ENCODE measurements at places on chromosomes 13 and 19.

- DNase-seq: peak; percentile 65
Measured at GRCh38 chr13:28659621-28659970, 666 bp downstream of the POMP start.

DNA sequence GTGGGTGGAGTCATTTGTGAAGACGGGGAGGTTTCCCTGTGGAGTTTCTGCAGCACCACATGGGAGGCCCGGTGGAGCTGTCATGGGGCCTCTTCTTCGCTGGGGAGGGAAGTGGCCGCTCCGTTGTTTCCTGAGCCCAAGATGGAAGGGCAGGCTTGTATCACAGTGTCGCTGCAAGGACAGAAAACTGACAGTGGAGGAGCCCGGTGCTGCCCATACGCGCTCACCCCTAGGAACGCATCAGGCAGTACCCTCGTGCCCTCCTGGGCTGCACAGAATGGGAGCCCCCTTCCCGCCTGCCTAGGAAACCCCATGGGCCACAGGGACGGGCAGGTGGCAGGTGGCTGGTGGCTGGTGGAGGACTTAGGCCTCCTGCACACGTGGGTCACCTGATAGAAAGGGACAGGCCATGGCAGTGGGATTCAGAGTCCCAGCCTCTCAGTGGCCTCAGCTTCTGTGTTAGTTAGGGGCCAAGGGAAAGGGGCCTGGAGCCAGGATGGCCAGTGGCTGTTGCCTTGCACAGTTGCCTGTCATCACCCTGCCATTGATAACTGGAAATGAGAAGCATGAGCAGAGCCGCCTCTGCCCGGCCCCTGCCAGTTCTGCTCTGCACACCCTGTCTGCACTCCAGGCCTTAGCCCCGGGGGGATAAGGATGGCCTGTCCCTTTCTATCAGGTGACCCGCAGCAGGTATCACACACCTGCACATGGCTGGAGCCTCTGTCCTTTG, 7.6 kb downstream of the COL4A2 start:
- DNase-seq: no peak

DNA sequence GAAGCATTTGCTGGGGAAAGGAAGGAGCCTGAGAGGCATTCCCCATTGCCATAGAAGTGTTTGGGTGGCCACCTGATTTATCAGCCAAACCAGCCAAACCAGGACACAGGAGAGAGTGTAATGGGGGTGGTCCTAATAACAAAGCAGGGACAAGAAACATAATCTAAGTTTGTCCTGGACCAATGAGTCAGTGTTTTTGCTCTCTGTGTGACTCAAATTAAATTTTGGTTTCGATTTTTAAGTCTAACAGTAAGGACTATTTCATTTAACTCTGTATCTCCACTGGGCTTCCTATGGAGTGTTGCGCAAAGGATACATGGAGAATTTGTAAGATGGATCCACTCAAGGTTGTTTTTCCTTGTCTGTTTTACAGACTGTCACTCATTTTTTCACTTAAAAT, 19.5 kb upstream of the TRPC4 start:
- no peak for DNase-seq

- no peak for DNase-seq
Measured at GRCh38 chr19:6967967-6968366, 53.3 kb downstream of the MBD3L2B start.

DNA sequence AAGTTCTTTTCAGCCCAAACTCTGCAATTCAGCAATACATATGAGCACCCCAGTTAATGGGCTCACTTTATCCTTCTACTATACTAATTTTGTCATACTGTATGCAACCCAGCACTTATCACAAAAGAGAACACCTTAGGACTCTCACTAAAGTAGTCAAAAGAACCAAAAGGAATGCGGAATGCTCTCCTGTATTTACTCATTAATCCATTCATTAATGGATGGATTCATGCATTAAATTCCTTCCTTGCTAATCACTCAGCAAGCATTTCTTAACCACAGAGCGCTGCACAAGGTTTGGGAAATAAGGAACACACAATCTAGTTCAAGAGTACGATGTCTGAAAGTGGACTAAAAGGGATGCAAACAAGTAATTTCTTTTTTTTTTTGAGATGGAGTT, 12.8 kb upstream of the DOCK9 start:
- no peak for DNase-seq

DNA sequence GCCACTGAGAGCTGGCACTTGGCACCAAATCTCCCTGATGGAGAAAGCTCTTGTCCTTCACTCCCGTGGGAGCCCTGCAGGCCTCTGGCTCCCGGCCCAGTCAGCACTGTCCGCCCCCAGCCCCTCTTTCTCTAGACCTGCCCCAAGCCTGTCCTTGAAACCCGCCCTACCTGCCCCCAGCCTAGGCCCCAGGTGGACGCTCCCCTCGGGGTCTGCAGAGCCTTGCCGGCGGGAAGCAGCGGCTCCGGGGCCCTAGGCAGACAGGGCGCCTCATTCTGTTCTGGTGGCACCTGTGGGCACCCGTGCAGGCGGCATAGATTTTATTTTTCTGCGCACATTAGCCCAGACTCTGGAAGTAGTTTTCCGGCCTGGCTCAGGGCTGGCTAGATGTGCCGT, 17.6 kb downstream of the IL17D start:
- DNase-seq: no peak

- no peak for DNase-seq
Measured at GRCh38 chr19:7932276-7932929, 6.5 kb upstream of the CTXN1 start.

GRCh38 chr13:99086267-99087097, 108.6 kb upstream of the DOCK9 start:
- peak; percentile 74 for DNase-seq

DNA sequence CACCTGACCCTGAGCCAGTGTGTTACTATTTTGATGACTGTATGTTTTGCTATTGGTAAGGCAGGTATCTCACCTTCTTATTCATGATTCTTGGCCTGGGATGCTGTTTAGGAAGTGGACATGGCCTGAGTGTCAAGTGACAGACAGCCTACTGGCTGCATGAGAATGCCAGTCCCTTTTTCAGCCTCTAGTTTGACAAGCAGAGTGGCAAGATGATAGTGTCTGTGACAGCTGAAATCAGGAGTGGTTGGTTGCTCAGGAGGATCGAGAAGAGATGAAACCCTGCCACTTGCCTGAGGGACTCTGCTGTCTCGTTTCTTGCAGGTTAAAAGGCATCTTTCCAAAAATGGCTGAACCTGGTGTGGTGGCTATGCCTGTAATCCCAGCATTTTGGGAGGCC, 7.1 kb upstream of the ELOF1 start:
- DNase-seq: no peak

GRCh38 chr13:103730407-103730806, 664.2 kb upstream of the SLC10A2 start:
- DNase-seq: no peak

GRCh38 chr13:101673360-101674105, 221.1 kb downstream of the ITGBL1 start:
- no peak for DNase-seq

- no peak for DNase-seq
Measured at GRCh38 chr19:41248895-41249294, 15.3 kb upstream of the HNRNPUL1 start.

DNA sequence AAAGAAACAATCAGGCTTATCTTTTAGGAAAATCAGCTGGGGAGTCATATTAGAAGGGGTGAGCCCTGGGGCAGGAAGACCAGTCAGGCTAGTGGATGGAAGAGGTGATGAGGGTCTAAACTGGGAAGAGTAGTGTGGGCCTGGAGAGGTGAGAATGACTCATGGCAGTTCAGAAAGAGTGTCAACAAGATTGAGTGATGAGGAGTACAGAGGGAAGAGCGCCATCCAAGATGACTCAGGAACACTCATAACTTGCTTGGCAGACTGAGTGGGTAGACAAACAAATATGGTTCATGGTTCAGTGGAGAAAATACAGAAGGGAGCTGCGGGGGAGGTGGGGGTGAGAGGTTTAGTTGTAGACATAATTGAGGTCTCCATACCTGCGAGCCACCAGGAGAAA, 17.3 kb upstream of the CLDN10 start:
- no peak for DNase-seq

GRCh38 chr19:19426799-19427198, 21.3 kb downstream of the GATAD2A start:
- DNase-seq: no peak

DNA sequence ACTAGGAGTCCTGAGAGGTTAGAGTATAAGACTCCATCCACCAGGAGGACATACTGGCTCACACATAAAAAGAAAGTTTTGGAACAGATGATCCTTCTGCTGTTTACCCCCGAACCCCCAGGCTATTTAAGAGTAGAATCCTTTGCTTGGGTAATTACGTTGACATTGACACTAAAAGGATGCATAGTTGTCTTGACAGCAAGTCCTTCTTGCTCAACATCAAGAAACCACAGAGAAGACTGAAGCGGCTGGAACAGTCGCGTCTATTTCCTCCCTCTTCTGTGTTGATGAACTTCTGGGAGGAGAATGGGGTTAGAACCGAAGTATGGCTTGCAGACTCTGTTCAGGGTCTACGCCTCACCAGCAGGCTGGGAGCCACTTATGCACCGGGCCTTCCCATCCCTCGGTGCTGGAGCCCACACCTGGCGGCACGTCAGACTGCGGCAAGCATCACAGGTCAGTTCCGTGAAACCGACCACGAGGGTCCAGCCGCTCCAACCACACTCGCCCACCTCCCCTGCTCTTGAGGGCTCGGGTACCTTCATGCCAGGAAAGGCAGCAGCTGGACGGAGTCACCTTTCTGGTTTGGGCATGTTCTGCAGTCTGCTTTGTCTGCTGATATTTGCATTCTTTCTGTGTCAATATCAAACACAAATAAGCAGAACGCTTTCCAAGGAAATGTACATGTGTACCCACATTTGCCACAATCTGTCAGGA, 42.4 kb upstream of the RANBP3 start:
- DNase-seq: no peak

DNA sequence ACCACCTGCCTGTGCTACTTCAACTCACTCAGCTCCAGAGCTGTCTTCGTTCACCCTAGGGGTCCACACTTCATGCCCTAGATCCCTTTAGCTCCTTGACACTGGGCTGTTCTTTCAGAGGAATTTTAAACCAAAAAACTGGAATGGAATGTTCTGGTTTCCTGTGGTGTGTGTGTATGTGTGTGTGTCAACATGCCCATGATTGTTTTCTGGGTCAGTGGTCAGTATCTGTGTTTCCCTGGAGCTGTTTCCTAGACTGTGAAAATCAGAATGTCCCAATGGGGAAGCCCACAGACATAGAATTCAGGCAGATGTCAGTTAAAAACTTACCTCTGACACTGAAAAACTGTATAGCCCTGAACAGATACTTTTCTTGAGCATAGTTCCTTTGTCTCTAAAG, 1.3 kb downstream of the PMIS2 start:
- DNase-seq: no peak

DNA sequence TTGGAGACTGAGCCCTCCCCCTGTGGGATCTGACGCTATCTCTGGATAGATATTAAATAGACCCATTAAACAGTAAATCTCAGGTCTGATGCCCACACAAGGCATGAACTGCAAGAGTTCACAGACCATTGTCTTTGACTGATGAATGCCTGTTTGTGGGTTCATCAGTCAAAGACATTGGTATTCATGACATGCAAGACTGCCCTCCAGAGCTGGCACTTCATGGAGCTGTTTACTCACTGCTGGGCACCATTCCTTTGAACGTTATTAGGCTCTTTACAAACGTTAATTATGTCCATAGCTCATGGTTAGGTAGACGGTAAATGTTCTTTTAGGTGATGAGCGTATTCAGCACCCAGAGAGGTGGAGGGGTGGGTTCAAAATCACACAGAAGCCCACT, 111.8 kb upstream of the PABPC3 start:
- no peak for DNase-seq

- no peak for DNase-seq
Measured at GRCh38 chr19:4516199-4516938, 1.9 kb downstream of the PLIN4 start.

DNA sequence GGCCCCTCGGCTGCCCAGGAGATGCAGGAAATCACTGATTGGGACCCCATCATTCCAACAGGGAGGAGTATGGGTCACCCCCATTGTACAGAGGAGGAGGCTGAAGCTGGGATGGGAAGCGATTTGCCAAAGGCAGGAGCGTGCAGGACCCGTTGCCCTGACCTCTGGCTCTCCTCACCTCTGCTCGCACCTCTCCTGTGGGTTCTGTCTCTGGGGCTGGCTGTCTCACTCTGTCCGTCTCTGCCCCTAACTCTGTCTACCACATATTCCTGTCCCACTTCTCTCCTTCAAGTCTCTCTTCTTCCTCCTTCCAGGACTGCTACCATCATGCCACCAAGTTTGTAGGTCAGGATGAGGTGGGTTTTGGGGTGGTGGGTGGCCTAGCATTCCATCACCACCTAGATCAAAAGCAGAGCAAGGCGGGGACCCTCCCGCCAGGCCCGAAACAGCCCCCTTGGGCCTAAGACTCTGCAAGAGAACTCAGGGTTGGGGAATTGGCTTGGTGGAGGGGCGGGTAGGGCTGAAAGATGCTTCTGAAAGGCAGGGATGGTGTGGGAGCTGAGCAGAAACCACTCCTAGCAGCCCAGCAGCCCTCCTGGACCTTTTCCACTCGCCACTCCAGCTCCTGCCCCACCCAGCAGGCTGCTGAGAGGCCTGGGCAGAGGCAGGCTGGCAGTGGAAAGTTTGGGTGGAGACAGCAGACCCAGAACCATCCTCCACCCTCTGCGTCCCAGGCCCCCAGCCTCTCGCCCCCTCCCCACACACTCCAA, 1.0 kb upstream of the LGALS7 start:
- no peak for DNase-seq

GRCh38 chr19:34096020-34096915, 76.0 kb upstream of the LSM14A start:
- peak; percentile 50 for DNase-seq

DNA sequence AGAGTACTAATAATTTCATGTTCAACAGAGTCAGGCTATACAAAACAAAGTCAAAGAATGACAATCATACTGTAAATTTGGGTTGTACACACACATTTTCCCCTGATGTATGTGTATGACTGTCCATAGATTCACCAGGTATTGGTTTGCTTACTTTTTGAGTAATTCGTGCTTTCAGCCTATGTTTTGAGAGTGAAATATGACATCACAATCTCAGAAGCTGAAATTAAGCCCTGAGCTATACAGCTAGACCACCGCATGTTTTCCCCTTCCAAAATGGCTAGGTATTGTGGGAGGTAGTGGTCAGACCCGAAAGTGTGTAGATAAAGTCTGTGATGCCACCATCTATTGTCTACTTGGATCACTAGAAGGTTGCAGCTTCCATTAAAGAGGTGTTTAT, 102.8 kb downstream of the KATNAL1 start:
- no peak for DNase-seq

GRCh38 chr19:21626924-21627697, 121.7 kb downstream of the ZNF429 start:
- DNase-seq: no peak

DNA sequence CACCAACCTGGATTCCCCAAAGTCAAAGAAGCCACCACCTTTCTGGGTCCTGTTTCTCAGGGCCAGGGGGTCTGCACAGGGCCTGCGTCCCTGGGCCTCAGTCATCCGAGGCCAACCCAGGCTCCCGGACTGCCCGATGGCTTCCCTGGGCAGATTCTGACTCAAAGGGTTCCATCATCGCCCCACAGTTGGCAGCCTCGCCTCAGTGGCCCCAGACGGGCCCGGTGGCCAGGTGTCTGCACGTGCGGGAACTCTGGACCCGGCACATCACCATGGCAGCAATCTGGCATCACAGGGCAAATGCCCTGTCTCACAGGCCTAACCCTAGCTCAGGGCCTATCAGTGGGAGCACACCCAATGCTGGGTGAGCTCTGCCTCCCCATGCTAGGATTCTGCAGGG, 2.9 kb downstream of the IGFL1 start:
- no peak for DNase-seq

GRCh38 chr19:13060233-13060963, 42.3 kb downstream of the LYL1 start:
- DNase-seq: no peak

Data from CD4-positive, alpha-beta T cell treated with Interleukin-4 for 1 hour (primary cell).